Sigmoid colon (tissue), 7 donors: ENCODE measurements at places on chromosomes 3 and 15. TPM values are rescaled to one million over a fixed set of nuclear protein-coding genes. Genes with fewer than 3 reads are reported as not detected.
A peak's percentile ranks its signal among the peaks of the same experiment; 100 is the strongest.

- DNase-seq, result no peak
Measured at GRCh38 chr15:96703794-96704550, 373.5 kb downstream of the NR2F2 start.

The CKMT1A gene
- total RNA-seq, result not detected

GRCh38 chr15:78223396-78224022, 10.9 kb downstream of the ACSBG1 start:
- no peak for DNase-seq

DNA sequence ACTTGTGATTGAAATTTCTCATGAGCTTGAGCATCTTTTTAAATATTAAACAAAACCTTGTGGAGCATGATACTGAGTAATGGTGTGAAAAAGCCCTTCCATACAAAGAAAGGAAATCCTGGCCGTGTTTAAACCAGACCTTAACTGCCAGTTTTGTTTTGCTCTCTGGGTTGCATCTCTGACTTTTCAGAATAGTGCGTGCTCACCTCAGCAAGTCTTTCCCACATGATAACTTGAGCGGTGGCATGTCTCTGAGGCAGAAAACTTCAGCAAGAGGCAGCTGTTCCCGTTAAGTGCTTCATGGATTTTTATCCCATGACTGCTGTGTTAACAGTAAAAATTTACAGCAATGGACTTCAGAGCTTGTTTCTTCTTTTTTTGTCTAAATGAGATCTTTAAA, 393.3 kb downstream of the FEZF2 start:
- no peak for DNase-seq

DNA sequence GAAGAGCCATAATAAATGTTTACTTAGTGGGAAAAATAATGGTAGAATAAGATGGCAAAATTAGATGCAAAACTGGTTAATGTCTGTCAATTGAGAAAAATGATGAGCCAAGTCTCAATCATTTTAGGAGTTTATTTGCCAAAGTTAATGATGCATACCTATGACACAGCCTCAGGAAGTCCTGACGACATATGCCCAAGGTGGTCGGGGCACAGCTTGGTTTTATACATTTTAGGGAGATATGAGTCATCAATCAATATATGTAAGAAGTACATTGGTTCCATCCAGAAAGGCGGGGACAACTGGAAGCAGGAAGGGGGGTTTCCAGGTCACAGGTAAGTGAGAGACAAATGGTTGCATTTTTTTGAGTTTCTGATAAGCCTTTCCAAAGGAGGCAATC, 31.5 kb downstream of the CLEC3B start:
- DNase-seq, result no peak

The FBXL2 gene
- 17.2 TPM for total RNA-seq

The C15orf39 gene
- total RNA-seq, result 20.2 TPM

The PLXNB1 gene
- 59.9 TPM for total RNA-seq

DNA sequence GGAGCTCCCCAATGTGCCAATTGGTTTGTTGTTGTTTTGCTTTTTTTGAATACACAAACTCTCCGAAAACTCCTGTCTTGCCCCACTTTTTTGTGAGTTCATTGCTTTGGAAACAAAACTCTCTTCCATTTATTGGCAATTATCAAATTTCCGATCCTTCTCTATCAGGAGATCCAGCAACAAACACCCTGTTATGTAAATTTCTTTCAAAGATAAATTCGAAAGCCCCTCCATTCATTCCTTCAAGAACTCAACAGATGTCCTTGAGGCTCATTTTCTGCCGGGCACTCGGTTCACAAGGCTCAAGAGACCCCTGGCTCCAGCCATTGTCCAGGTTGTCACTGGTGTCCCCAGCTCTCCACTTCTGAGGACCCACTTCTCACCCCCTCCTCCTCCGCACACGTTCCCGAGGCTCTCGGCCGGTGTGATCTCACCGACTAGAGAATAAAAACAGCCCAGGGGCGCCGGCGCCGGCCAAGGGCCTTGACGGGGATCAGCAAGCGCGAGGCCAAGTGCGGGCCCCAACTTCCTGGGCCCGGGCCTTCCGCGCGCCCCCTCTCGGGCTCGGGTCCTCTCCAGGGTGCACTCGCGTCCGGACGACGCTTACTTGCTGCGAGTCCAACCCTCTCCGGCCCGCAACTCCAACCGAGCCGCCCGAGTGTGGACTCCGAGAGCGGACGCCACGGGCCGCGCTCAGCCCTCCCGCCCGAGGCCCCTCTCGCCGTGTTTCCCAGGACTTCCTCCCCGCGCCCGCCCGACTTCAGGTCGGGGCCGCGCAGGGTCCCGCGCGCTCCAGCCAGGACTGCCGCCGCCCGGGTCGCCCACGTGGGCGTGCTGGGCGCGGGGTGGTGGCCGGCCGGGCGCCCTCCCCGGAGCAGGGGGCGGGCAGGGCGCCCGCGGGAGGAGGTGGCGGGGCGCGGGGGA, 533 bp upstream of the SMAD3 start:
- DNase-seq, result peak; percentile 86

DNA sequence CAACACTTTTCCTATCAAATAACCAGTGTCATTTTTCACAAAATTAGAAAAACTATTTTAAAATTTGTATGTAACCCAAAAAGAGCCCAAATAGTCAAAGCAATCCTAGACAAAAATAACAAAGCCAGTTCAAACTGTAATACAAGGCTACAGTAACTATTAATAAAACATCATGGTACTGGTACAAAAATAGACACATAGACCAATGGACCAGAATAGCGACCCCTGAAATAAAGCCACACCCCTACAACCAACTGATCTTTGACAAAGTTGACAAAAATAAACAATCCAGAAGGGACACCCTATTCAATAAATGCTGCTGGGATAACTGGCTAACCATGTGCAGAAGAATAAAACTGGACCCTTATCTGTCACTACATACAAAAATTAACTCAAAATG, 19.9 kb downstream of the TM4SF18 start:
- no peak for DNase-seq

The PEX5L gene
- total RNA-seq, result not detected

GRCh38 chr3:147407114-147407497, 763 bp upstream of the ZIC4 start:
- no peak for DNase-seq

GRCh38 chr3:10140996-10141546, 507 bp upstream of the VHL start:
- DNase-seq, result no peak

DNA sequence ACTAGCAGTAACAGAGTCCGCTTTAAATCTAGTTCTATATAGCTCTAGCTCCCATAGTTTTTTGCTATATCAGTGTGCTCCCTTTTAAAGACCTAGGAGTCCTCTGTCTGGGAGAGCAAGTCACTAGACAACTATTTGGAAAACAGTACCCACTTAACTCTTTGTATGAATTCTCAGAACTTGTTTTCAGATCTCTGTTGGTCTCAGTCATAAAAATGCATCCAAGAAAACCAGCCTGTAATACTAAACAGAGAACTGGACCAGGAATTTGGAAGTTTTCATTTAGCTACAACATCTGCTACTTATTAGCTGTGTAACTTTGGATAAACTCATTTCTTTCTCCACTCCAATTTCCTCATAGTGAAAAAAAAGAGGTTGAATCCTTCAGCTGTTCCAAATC, 56.9 kb upstream of the C3orf49 start:
- DNase-seq, result no peak
